ENCODE measurements at places on chromosomes 2 and 18. TPM values are rescaled to one million over a fixed set of nuclear protein-coding genes. Genes with fewer than 3 reads are reported as not detected.

The TXNL4A gene
- total RNA-seq = 37.4 TPM

The DQX1 gene
- not detected for total RNA-seq

The TPO gene
- total RNA-seq = 7,965 TPM

The IL1R1 gene
- total RNA-seq = 93.5 TPM

The RGPD8 gene
- 55.5 TPM for total RNA-seq

DNA sequence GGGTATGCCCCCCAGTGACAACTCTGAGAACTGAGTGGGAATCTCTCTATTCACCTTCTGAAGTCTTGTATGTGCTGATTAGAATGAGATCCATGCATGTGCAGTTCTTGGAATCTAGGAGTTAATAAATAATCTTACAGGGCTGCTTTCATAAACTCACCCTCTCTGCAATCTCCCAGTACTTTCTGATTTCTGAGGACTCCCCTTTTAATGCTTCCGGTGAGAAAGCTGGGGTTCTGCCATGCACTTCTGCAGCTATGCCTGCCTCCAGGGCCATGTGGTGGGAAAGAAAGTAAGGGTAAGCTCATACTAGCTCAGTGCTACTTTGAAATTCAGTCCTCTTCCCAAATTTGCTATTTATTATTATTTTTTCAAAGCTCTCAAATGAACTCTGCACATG is 432.9 kb downstream of the MTX2 start:
- no peaks in the 10 kb centered on the region for H3K4me1 ChIP-seq
- no peak overlapping the region for H3K27ac ChIP-seq
- H3K27me3 ChIP-seq = no peaks in the 10 kb centered on the region
- H3K36me3 ChIP-seq = no peaks in the 10 kb centered on the region
- DNase-seq = no peak

- no peak for DNase-seq
- H3K27me3 ChIP-seq = no peaks in the 10 kb centered on the region
- no peaks in the 10 kb centered on the region for H3K4me1 ChIP-seq
- no peak overlapping the region for H3K4me3 ChIP-seq
- H3K27ac ChIP-seq = no peak overlapping the region
These were observed 21.2 kb upstream of the CHRNA1 start for GRCh38 chr2:174785481-174785880.

GRCh38 chr2:111164078-111164477 is 43.4 kb downstream of the BCL2L11 start:
- H3K36me3 ChIP-seq = peaks cover 3% of the 10 kb centered on the region
- no peak for DNase-seq
- peaks cover 20% of the 10 kb centered on the region for H3K4me1 ChIP-seq
- H3K27ac ChIP-seq = no peak overlapping the region
- H3K27me3 ChIP-seq = no peaks in the 10 kb centered on the region
- no peak overlapping the region for H3K4me3 ChIP-seq

DNA sequence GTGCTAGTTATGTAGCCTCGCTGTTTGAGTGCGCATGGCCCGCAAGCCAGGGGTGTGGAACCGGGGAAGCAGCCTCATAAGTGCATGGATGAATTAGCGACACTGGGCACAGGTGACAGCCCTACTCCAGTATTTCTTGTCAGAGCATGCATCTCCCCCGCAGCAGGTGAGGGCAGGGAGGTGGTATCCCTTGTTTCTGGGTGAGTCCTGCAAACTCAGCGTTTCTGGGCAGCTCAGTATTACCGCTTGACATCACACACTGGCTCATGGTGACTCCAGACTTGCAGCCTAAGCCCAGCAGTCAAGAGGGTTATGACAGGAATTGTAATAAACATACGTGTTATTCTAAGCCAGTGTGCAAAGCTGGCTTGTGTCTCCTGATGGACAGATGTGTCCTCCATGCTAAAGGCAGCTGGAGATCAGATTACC is 2.5 kb downstream of the CABLES1 start:
- H3K4me1 ChIP-seq = peaks cover 66% of the 10 kb centered on the region
- peak; percentile 34 for DNase-seq
- peak overlapping the region; percentile 54 for H3K4me3 ChIP-seq
- H3K27me3 ChIP-seq = no peaks in the 10 kb centered on the region
- H3K27ac ChIP-seq = no peak overlapping the region
- no peaks in the 10 kb centered on the region for H3K36me3 ChIP-seq

- no peak overlapping the region for H3K27ac ChIP-seq
- no peaks in the 10 kb centered on the region for H3K27me3 ChIP-seq
- DNase-seq = no peak
- peaks cover 20% of the 10 kb centered on the region for H3K36me3 ChIP-seq
- H3K4me1 ChIP-seq = no peaks in the 10 kb centered on the region
These were observed 6.9 kb downstream of the HSBP1L1 start for GRCh38 chr18:79971211-79971952.

DNA sequence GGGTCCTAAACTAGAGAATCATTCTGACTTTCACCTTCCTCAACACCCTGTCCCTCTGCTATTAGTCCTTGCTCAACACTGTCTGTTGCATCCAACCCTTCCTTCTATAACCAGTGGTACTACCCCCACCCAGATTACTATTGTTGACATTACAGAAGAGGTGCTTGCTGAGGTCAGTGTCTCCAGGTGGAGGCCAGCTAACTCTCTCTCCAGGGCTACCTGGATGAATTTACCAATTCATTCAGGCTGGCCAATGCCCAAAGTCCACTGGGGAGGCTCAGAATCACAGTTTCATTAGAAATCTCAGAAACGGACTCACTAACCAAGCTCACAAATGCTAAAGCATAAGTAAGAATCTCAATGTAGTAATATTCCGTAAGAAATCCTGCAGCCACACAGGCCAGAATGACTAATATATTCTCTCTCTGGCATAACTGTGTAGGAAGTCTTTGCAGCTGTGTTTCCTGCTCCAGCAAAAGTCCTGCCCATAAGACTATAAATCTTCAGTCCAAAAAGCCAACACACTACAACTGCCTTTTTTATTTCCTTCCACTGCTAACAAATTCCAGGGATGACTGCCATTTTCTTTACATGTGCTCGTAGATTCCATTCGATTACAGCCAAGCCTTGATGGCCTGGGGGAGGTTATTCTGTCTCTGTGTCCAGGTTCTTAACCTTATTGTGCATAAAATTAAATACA is 10.0 kb upstream of the TTR start:
- DNase-seq = no peak
- H3K27me3 ChIP-seq = no peaks in the 10 kb centered on the region
- no peaks in the 10 kb centered on the region for H3K36me3 ChIP-seq
- no peaks in the 10 kb centered on the region for H3K4me1 ChIP-seq

DNA sequence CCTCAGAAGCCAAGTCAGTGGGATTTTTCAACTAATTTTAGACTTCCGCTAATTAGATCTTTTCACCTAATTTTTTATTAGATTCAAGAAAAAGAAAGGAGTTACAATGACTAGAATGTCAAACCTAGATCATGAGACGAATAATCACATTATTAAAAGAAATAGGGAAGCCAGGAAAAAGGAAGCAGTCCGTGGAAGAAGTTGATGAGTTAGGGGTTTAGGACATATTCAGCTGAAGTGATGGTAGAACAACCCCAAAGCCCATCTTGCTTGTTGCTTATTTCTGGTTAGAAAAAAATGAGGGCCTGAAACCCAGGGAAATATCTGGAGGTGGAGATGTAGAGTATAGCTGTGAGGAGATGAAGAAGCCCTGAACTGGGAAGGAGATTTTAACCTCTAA is 8.0 kb downstream of the KLF7 start:
- no peak for DNase-seq
- no peaks in the 10 kb centered on the region for H3K27me3 ChIP-seq
- H3K27ac ChIP-seq = no peak overlapping the region
- peaks cover 69% of the 10 kb centered on the region for H3K4me1 ChIP-seq

- no peak for DNase-seq
- H3K36me3 ChIP-seq = no peaks in the 10 kb centered on the region
- no peaks in the 10 kb centered on the region for H3K4me1 ChIP-seq
- H3K27me3 ChIP-seq = no peaks in the 10 kb centered on the region
- no peak overlapping the region for H3K27ac ChIP-seq
These were observed 15.9 kb downstream of the LYPD6 start for GRCh38 chr2:149346272-149346671.

DNA sequence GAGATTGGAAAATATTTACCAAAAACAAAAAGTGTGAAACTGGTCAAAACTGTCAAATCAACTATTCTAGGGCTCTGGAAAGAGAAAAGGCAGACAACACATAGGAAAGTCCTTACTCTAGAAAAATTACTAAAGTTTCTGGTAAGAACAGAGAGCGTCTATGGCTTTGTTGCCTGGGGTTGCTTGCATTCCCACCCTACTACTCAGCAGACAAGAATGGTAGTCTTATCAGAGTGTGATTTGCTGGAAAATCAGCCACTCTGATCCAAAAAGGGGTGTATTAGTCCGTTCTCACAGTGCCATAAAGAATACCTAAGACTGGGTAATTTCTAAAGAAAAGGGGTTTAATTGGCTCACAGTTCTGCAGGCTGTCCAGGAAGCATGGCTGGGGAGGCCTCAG is 50.3 kb upstream of the CDH20 start:
- DNase-seq = no peak
- no peaks in the 10 kb centered on the region for H3K4me1 ChIP-seq
- H3K36me3 ChIP-seq = no peaks in the 10 kb centered on the region
- no peaks in the 10 kb centered on the region for H3K27me3 ChIP-seq

DNA sequence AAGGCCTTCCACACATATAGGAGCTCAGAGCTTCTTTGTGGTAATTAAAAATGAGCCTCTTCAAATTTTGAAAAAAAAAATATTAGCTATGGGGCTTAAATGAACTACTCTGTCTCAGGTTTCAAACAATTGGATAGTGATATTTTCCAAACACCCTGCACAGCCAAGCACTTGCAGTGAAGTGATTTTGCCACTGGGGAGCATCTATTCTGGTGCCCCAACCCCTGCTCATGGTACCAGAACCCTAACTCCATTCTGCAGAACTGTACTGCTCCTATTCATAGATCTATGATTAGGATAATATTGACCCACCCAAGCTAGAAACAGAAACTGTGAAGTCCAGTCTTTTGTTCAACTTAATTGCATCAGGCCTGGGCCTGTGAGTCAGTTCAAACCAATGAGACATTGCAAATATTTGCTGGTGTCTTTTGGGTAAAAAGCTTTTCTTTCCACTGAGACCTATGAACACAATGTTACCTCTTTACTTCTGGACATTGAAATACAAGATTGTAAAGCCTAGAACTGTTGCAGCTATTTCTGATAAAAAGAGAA is 324.0 kb downstream of the GALNT13 start:
- no peak overlapping the region for H3K4me3 ChIP-seq
- H3K36me3 ChIP-seq = no peaks in the 10 kb centered on the region
- H3K4me1 ChIP-seq = no peaks in the 10 kb centered on the region
- H3K27ac ChIP-seq = no peak overlapping the region
- DNase-seq = no peak

- H3K4me3 ChIP-seq = peak overlapping the region; percentile 62
- H3K4me1 ChIP-seq = peaks cover 10% of the 10 kb centered on the region
- H3K27me3 ChIP-seq = no peaks in the 10 kb centered on the region
These were observed 722 bp upstream of the C2orf15 start for GRCh38 chr2:99140860-99141109.

- H3K4me3 ChIP-seq = no peak overlapping the region
- H3K36me3 ChIP-seq = no peaks in the 10 kb centered on the region
- H3K4me1 ChIP-seq = no peaks in the 10 kb centered on the region
- H3K27me3 ChIP-seq = no peaks in the 10 kb centered on the region
These were observed 47.2 kb upstream of the MGAT4A start for GRCh38 chr2:98778151-98778550.

GRCh38 chr2:96869822-96870625 is at the start of gene SEMA4C:
Gene SEMA4C (minus strand): TSS chr2:96870080. CDS start chr2:96867886, 2,194 bp downstream.
- peak; percentile 54 for DNase-seq
- no peaks in the 10 kb centered on the region for H3K27me3 ChIP-seq
- peaks cover 53% of the 10 kb centered on the region for H3K4me1 ChIP-seq

GRCh38 chr2:11343650-11344341 is 640 bp downstream of the ROCK2 start:
- peaks cover 30% of the 10 kb centered on the region for H3K4me1 ChIP-seq
- peak; percentile 54 for DNase-seq
- H3K27me3 ChIP-seq = no peaks in the 10 kb centered on the region
- peak overlapping the region; percentile 88 for H3K4me3 ChIP-seq
- no peaks in the 10 kb centered on the region for H3K36me3 ChIP-seq

DNA sequence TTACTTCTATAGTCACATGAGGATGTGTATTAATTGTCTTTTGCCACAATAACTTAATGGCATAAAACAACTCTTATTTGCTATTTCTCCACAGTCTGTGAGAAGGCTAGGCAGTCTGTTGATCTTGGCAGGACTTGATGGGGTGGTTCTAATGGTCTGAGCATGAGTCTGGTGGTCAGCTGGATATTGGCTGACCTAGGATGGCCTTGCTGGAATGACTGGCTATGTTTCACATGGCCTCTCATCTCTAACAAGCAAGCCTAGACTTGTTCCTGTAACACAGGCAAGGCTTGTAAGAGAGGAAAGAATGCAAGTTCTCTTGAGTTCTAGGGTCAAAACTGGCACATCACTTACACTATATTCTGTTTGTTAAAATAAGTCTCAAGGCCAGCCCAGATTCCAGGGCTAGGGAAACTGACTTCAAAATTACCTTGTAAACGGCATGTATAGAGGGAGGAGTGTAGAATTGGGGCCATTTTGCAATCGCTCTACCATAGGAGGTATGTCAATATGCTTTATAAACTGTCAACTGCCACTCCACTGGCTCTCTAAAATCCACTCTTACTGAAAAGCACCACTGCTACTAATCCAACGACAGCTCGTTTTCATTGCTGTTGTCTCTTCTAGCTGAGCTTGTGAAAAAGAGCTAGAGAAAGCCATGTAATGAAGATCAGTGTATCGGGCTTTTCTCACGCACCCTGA is 325.0 kb upstream of the PKDCC start:
- H3K27me3 ChIP-seq = no peaks in the 10 kb centered on the region
- H3K27ac ChIP-seq = no peak overlapping the region
- H3K36me3 ChIP-seq = no peaks in the 10 kb centered on the region

DNA sequence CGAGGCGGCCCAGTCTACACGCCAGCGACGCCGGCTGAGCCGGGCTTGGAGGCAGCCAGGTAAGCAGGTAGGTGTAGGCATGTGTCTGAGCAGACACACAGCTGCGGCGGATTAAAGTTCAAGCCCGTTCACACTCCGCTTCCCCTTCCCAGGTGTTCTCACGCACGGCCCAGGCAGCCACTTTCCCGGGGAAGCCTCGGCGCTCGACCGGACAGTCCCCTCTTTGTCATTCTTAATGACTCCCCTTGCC is 367 bp downstream of the TGFA start:
- H3K4me1 ChIP-seq = peaks cover 6% of the 10 kb centered on the region
- peak overlapping the region; percentile 92 for H3K4me3 ChIP-seq
- H3K27ac ChIP-seq = peak overlapping the region; percentile 85
- no peaks in the 10 kb centered on the region for H3K27me3 ChIP-seq
- DNase-seq = peak; percentile 68

DNA sequence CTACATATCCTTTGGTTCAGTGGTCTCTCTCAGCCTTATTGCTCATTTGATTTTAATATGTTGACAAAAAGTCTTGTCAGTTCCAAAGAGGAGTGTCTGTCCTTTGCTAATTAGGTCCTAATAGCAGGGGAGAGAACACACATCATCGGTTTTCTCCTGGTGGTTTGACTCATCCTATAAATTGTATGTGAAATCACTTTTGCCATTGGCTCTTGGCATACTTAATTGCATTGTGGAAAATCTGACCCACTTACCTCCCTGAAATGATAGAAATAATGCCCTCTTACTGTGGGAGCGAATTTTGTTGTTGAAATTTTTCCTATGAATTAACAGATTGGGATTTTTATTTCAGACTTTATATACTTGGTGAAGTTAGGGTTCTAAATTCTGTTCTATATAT is 58.3 kb downstream of the MTCL1 start:
- no peak overlapping the region for H3K4me3 ChIP-seq
- no peak for DNase-seq
- no peaks in the 10 kb centered on the region for H3K36me3 ChIP-seq
- no peaks in the 10 kb centered on the region for H3K4me1 ChIP-seq
- H3K27ac ChIP-seq = no peak overlapping the region
